Right cardiac atrium (tissue), 5 donors: ENCODE measurements at places on chromosomes 12 and 14. TPM values are rescaled to one million over a fixed set of nuclear protein-coding genes. Genes with fewer than 3 reads are reported as not detected.

Gene CCDC88C
- 2.5 TPM for total RNA-seq

Gene ACSS3
- total RNA-seq = 29.8 TPM

Gene PIWIL1
- not detected for total RNA-seq

Gene OAS1
- total RNA-seq = 16.2 TPM

DNA sequence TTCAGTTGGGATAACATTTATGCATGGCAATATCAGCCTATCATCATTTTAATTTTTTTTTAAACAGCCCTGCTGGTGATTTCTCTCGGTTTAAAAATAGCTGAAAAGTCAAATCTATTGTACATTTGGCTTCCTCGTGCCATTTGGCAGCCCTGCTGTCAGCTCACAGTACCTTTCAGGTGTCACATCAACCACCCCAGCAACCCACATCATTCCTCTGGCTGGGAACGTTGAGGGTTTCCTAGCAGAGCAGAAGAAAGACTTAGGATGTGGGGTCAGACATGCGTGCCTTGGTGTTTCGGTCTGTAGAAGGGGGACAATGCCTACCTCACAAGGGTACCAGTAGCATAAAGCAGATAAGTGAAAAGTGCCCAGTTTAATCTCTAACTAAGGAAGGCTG is 15.8 kb downstream of the PEBP1 start:
- no peak for DNase-seq

GRCh38 chr12:22686193-22686592 is 61.2 kb downstream of the ETNK1 start:
- no peak for DNase-seq

DNA sequence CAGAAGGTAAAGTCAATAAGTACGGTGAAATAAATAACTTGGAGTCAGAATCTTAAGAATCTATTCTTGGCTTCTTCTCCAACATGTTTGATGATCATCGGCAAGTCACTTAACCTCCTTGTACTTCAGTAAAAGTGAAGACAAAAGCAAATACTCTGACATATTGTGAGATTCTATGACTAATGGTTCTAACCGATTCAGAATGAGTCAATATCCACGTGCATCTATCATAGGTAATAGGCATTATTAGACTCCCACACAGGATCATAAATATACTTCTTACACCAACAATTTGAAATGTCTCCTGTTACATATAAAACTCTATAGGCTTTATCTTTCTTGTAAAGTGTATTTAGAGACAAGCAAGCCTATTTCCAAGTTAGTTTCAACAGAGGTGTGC is 144.4 kb upstream of the ATXN7L3B start:
- DNase-seq = no peak
